SJSA1 (cell line): ENCODE measurements at places on chromosomes 2 and 18. TPM values are rescaled to one million over a fixed set of nuclear protein-coding genes. Genes with fewer than 3 reads are reported as not detected.

Gene GAL3ST2
- not detected in 2 replicates for total RNA-seq

GRCh38 chr2:84808279-84808678 lies 72.6 kb downstream of the TRABD2A start:
- H3K4me1 ChIP-seq: peaks cover 43% of the 10 kb centered on the region
- no peak overlapping the region for H3K4me3 ChIP-seq
- no peaks in the 10 kb centered on the region for H3K27me3 ChIP-seq
- peak overlapping the region; percentile 91 for H3K27ac ChIP-seq
- no peaks in the 10 kb centered on the region for H3K36me3 ChIP-seq
- DNase-seq: no peak

DNA sequence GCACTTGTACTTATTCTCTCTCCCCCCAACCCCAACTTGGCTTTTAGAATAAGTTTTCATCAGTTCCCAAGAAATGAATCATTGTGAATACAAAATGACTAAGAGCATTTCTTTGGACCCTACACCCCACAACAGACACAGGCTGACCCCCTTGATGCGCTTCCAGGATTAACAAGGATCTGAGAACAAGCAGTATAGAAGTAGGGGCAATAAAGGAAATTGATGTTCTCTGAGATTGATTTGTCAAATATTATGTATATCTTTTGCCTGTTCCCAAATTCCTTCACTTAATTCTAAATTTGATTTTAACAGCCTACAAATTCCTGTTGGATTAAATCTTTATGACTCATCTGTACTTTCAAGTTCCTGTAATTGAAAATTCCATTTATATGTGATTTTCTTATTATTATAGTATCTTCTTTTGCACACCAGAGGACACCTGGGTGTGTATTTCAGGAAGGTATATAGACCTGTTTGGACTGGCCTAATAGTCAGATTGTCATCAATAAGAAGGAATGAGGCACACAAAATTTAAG lies 10.2 kb upstream of the PTPN4 start:
- H3K4me1 ChIP-seq: peaks cover 10% of the 10 kb centered on the region
- H3K4me3 ChIP-seq: no peak overlapping the region
- peak; percentile 42 for DNase-seq
- H3K27me3 ChIP-seq: no peaks in the 10 kb centered on the region; the same call in 1 of the 2 replicates

- no peaks in the 10 kb centered on the region for H3K4me1 ChIP-seq
- H3K4me3 ChIP-seq: no peak overlapping the region
Measured at GRCh38 chr2:147045113-147045512, 799.7 kb upstream of the ACVR2A start.

DNA sequence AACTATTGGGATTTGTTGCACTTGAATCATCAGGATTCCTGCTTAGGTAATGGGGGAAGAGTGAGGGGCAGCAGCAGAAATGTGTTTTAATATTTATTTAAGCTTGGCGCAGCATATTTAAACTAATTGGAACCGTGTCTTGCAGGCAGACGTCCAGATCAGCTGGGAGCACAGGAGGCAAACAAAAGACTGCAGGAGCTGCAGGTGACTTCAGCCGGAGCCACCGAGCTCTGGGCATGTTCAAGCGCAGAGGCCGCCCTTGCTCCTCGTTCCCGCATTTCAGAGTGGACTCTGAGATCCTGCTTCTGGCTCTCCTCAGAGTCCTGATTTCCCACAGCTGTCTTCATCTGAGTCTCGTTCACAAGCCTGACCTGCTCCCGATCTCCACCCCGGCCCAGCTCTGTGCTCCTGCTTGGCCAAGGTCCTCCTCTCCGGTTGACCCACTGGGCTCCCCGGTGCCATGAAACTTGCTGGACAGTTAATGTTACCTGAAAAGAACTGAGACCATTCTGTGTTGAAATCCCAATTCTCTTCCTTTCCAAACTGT lies 475.5 kb downstream of the SOX11 start:
- H3K4me1 ChIP-seq: no peaks in the 10 kb centered on the region
- H3K4me3 ChIP-seq: no peak overlapping the region
- H3K27me3 ChIP-seq: no peaks in the 10 kb centered on the region
- H3K36me3 ChIP-seq: no peaks in the 10 kb centered on the region

- no peaks in the 10 kb centered on the region for H3K4me1 ChIP-seq
- H3K36me3 ChIP-seq: no peaks in the 10 kb centered on the region
- H3K27ac ChIP-seq: no peak overlapping the region
- DNase-seq: no peak
Measured at GRCh38 chr2:74693668-74694067, 39.6 kb downstream of the SEMA4F start.

- DNase-seq: no peak
- no peak overlapping the region for H3K4me3 ChIP-seq
- no peaks in the 10 kb centered on the region for H3K27me3 ChIP-seq
- no peak overlapping the region for H3K27ac ChIP-seq
Measured at GRCh38 chr2:147688242-147688641, 156.6 kb upstream of the ACVR2A start.

DNA sequence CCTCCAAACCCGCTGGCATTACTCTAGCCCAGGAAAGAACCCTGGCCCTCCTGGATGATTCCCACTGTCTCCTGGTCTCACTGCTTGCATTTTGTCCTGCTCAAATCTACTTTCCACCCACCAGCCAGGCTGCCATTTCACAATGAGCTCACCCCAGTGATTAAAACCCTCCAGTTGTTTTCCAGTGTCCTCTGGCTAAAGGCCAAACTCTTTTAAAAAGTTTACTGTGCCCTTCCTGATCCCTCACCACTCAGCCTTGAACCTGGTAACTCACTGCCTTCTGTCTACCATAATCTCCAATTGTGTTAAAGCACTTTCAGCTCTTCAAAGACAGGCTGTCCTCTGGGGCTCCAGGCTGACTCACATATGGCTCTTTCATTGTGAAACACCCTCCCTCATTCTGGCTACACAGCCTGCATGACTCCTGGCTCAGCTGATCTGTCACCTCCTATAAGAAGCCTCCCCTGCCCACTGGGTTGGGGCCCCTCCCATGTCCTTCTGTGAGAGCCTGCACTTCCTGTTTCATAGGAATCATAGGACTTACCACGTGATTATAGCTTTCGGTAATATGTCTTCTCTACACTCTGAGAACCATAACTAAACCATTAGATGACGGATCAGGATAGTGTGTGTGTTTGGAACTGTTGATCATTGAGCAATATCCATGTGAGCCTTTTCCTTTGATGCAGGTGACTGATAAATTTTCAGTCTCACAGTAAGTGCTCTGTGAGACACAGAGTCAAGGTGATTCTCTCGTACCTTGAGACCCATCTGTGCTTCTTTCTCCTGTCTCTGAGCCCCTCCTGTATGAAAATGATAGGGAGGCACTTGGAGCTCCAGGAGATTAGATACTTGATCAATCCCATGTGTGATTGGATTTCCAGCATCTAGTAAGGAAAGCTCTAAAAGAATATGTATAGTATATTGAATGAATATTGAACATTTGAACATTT lies 590.8 kb upstream of the ID2 start:
- H3K4me1 ChIP-seq: peaks cover 38% of the 10 kb centered on the region
- H3K36me3 ChIP-seq: no peaks in the 10 kb centered on the region
- H3K4me3 ChIP-seq: no peak overlapping the region
- no peak overlapping the region for H3K27ac ChIP-seq
- DNase-seq: peak; percentile 66
- H3K27me3 ChIP-seq: no peaks in the 10 kb centered on the region

- no peak overlapping the region for H3K4me3 ChIP-seq
- no peaks in the 10 kb centered on the region for H3K27me3 ChIP-seq
- no peaks in the 10 kb centered on the region for H3K36me3 ChIP-seq
- H3K27ac ChIP-seq: no peak overlapping the region
- peaks cover 15% of the 10 kb centered on the region for H3K4me1 ChIP-seq
Measured at GRCh38 chr2:109085912-109086742, 42.9 kb upstream of the SH3RF3 start.

DNA sequence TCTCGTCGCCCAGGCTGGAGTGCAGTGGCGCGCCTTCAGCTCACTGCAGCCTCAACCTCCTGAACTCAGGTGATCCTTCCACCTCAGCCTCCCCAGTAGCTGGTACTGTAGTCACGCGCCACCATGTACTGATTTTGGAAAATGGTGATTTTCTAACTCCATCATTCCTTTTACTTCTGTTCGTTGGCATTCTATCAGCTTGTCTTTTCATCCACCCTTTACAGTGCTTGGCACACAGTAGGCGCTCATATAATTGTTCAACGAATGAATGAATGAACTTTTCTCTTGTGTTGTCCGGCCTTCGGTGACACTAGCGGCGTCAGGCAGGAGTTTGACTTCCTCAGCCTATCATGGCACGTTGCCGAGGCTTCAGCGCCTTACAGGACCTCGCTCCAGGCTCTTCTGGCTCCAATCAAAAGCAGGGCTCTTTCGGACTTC lies 373 bp upstream of the MTHFD2 start:
- DNase-seq: no peak
- peaks cover 4% of the 10 kb centered on the region for H3K36me3 ChIP-seq
- no peaks in the 10 kb centered on the region for H3K27me3 ChIP-seq
- H3K27ac ChIP-seq: no peak overlapping the region
- H3K4me1 ChIP-seq: peaks cover 14% of the 10 kb centered on the region

DNA sequence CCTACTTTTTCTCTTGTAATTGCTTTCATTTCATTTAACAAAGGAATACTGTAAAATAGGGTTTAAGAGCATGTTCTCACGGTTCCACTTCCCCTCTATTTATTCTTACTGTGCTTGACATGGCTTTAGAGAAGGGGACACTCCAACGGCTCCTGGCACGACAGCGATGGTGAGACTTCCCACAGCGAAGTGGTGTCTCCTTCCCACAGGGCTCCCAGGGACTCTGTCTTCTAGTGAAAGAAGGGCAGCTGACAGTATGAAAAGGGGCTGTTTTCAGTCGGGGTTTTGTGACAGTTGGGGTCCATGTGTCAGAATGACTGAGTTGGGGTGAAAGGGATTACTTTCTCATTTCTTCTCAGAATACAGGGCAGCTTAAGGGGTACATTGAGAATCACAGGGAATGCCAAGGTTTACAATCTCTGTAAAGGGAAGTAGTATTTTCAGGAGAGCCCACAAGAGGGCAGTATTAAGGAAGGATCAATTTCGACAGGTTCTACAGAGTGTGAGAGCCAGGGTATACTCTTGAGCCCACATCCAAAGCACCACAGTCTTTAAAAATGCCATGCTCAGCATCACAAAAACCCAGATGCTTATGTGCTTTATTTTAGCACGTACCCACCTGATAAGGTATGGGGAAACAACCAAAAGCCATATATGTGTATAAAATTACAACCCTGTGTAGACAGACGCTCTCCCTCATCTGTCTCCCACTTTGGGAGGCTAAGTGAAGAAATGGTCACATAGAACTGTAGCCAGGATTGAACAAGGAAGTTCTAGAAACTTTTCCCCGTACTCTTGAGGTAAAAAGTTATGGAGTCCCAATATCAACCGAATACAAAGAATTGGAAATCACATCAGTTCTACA lies 31.3 kb upstream of the RAPGEF4 start:
- no peak overlapping the region for H3K4me3 ChIP-seq
- no peak overlapping the region for H3K27ac ChIP-seq
- peaks cover 12% of the 10 kb centered on the region for H3K4me1 ChIP-seq
- no peaks in the 10 kb centered on the region for H3K36me3 ChIP-seq

Gene COLEC12
- 58.8 and 111 TPM in 2 replicates for total RNA-seq

GRCh38 chr2:184370954-184371353 lies 227.4 kb upstream of the ZNF804A start:
- DNase-seq: no peak
- no peaks in the 10 kb centered on the region for H3K27me3 ChIP-seq
- H3K36me3 ChIP-seq: no peaks in the 10 kb centered on the region
- H3K4me3 ChIP-seq: no peak overlapping the region
- no peaks in the 10 kb centered on the region for H3K4me1 ChIP-seq

- no peak overlapping the region for H3K4me3 ChIP-seq
- no peaks in the 10 kb centered on the region for H3K27me3 ChIP-seq
- H3K4me1 ChIP-seq: no peaks in the 10 kb centered on the region
- no peak overlapping the region for H3K27ac ChIP-seq
Measured at GRCh38 chr2:171747371-171747770, 60.1 kb downstream of the DYNC1I2 start.

Gene NAT8
- total RNA-seq: not detected in 2 replicates

- H3K4me3 ChIP-seq: no peak overlapping the region
- no peaks in the 10 kb centered on the region for H3K4me1 ChIP-seq
- DNase-seq: no peak
- H3K36me3 ChIP-seq: no peaks in the 10 kb centered on the region; the same call in 1 of the 2 replicates
Measured at GRCh38 chr2:68302281-68302875, 17.4 kb downstream of the CNRIP1 start.

DNA sequence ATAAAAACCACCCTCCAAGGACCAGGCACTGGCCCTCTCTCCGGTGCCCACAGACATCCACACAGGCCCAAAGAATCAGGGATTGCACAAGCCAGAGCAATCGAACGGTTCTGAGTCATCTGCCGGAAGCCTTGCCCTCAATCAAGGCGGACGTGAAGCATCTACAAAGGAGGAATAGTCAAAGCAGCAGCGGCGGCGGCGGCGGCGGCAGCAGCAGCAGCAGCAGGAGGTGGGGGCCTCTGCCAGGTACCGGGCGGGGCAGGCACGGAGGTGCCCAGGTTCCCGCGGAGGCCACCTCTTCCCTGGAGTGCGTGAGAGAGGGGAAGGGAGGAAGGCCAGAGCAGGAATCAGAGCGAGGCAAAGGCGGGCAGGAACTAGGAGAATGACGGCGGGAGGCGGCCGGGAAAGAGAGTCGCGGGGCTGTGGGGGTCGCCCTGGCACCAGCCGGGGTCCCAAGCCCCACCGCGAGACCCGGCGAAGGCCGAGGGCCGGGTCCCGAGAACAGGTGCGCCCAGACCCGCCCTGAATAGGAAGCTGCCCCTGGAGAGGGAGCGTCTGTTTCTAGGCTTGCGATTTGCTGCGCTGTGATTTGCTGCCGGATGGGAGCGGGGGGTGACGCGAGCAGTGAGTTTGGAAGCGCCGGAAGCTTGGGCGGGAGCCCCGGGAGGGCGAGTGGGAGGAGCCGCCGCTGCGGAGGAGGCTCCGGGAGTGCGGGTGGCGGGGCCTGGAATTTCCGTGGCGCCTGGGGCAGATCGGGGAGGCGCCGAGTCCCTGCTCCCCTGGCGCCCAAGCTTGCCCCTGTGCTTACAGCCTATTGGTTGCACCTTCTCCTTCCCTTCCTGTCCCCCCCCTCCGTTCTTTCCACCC lies at the start of gene SERPINB8:
TSS of gene SERPINB8 (plus strand) at position 140 of the 867 bp plus-strand sequence. CDS start 8,228 bp downstream, outside the sequence.
- no peaks in the 10 kb centered on the region for H3K27me3 ChIP-seq
- peak within 1 kb of the TSS; percentile 100 for H3K27ac ChIP-seq
- H3K36me3 ChIP-seq: peaks cover 14% of the 10 kb centered on the region
- H3K4me3 ChIP-seq: peak within 1 kb of the TSS; percentile 81
- peaks cover 26% of the 10 kb centered on the region for H3K4me1 ChIP-seq
- DNase-seq: peak; percentile 97

Gene GRHL1
- total RNA-seq: 1.3 and 2.3 TPM in 2 replicates

Gene GKN1
- total RNA-seq: not detected in 2 replicates

- DNase-seq: no peak
- H3K27me3 ChIP-seq: no peaks in the 10 kb centered on the region
- no peaks in the 10 kb centered on the region for H3K4me1 ChIP-seq
- H3K4me3 ChIP-seq: no peak overlapping the region
Measured at GRCh38 chr2:156147594-156148330, 184.8 kb downstream of the NR4A2 start.

Gene SLC23A3
- 0.13 TPM in 1 of 2 replicates, not detected in the other for total RNA-seq

- H3K27me3 ChIP-seq: peaks cover 3% of the 10 kb centered on the region
- no peaks in the 10 kb centered on the region for H3K36me3 ChIP-seq
- no peaks in the 10 kb centered on the region for H3K4me1 ChIP-seq
- no peak overlapping the region for H3K4me3 ChIP-seq
Measured at GRCh38 chr18:57276829-57277228, 75.5 kb upstream of the ST8SIA3 start.

- H3K27ac ChIP-seq: no peak overlapping the region
- peaks cover 7% of the 10 kb centered on the region; the same call in 1 of the 2 replicates for H3K27me3 ChIP-seq
- DNase-seq: no peak
- no peak overlapping the region for H3K4me3 ChIP-seq
Measured at GRCh38 chr2:86274918-86275275, 62.5 kb downstream of the REEP1 start.

Gene NYAP2
- not detected in 2 replicates for total RNA-seq
